PC-9 (cell line): ENCODE measurements at places on chromosomes 5 and 9. TPM values are rescaled to one million over a fixed set of nuclear protein-coding genes. Genes with fewer than 3 reads are reported as not detected.

DNA sequence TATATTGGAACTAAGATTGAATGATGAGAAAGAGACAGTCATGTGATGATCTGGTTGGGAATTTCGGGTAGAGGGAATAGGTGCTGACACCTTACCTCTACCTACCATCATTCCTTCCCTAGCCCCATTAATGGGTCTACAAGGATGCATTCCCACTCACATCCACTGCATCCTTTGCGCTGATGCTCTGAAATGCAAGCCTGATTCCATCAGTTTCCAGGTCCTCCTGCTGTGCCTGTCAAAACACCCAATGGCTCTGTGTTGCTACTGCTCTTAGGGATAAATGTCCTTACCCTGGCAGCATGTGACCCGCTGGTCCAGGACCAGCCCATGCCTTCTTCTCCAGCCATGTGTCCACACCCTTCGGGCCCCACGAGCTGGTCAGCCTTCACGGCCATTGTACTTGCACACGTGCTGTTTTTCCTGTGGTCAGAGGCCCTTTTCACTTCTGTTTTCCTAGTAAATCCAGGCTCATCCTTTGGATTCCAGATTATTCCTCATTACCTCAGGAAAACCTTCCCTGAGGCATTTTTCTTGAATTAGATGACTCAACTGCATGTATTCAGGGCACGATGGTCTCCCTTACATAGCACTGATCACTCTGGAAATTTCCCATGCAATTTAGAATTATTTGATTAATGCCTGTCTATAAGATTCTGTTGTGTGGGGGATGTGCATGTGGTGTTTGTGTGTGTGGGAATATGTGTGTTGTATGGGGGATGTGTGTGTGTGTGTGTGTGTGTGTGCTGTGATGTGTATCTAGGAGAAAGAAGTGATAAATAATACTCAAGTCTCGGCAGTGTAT, 185.0 kb downstream of the DIRAS2 start:
- no peak for DNase-seq
- no peaks in the 10 kb centered on the region for H3K27me3 ChIP-seq
- no peak overlapping the region for H3K27ac ChIP-seq
- no peak overlapping the region for H3K4me3 ChIP-seq
- H3K4me1 ChIP-seq: peaks cover 10% of the 10 kb centered on the region; the same call in 1 of the 2 replicates

Gene PCSK1
- total RNA-seq: not detected in 2 replicates

DNA sequence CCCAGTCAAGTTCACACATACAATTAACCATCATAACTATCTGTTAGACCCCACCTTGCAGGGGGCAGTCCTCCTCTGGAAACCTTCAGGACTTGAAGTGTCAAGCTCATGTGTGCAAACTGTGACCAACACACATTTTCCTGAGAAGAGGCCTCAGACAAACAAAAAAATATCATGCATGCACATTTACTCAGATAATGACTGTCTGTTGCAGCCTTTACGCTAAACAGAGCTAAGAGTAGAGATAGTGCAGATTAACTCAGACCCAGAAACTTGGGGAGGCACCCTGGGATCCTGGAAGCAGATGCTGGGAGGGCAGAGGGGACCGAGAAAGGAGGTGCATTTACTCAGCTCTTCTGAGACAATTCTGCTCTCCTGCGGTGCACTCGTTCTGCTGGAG, 3.6 kb upstream of the S1PR3 start:
- H3K4me3 ChIP-seq: no peak overlapping the region
- no peak overlapping the region for H3K27ac ChIP-seq
- H3K27me3 ChIP-seq: no peaks in the 10 kb centered on the region
- no peak for DNase-seq
- peaks cover 20% of the 10 kb centered on the region for H3K4me1 ChIP-seq
- H3K36me3 ChIP-seq: no peaks in the 10 kb centered on the region

Gene HARS2
- 28.8 and 31.1 TPM in 2 replicates for total RNA-seq

DNA sequence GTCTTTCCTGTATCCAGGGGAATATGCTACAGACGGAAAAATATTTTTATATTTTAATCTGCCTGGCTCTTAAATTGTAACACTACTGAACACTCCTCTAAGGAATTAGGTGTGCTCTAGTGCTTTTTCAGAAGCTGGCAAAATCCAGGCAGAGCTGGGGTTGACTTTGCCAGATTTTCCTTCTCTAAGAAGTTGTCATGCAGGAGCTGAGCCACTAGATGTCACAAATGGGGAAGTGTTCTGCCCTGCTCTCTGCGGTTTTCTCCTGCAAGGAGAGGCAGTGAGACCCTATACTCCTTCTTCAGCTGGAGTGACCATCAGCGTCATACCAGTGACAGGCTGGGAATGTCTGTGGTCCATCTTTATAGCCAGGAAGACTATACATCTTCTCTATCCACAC, 112.5 kb downstream of the HAPLN1 start:
- H3K4me3 ChIP-seq: no peak overlapping the region
- no peaks in the 10 kb centered on the region for H3K4me1 ChIP-seq
- H3K36me3 ChIP-seq: no peaks in the 10 kb centered on the region

GRCh38 chr5:94968507-94969095, 316.3 kb downstream of the MCTP1 start:
- no peaks in the 10 kb centered on the region for H3K27me3 ChIP-seq
- no peaks in the 10 kb centered on the region for H3K4me1 ChIP-seq
- no peak overlapping the region for H3K4me3 ChIP-seq
- DNase-seq: peak; percentile 5
- H3K36me3 ChIP-seq: no peaks in the 10 kb centered on the region

Gene ZNF462
- 3.2 and 4.8 TPM in 2 replicates for total RNA-seq

Gene PCDHGA8
- not detected in 2 replicates for total RNA-seq
